Dermis lymphatic vessel endothelial cell (primary cell): ENCODE measurements at places on chromosomes 1 and 21. TPM values are rescaled to one million over a fixed set of nuclear protein-coding genes. Genes with fewer than 3 reads are reported as not detected.

The SNAPIN gene
- total RNA-seq: 56.7 and 68.2 TPM in 2 replicates

The CRABP2 gene
- total RNA-seq: not detected in 2 replicates

The CXADR gene
- 39.4 and 71.3 TPM in 2 replicates for total RNA-seq

The TMPRSS2 gene
- total RNA-seq: not detected in 2 replicates

The CACNA1S gene
- total RNA-seq: not detected in 2 replicates

The CCDC185 gene
- total RNA-seq: not detected in 2 replicates

The HMGB4 gene
- total RNA-seq: not detected in 2 replicates

The CHD5 gene
- under 0.01 TPM in 1 of 2 replicates, not detected in the other for total RNA-seq

The HSD3B2 gene
- not detected in 2 replicates for total RNA-seq
